ENCODE measurements at places on chromosomes 1 and 21.

DNA sequence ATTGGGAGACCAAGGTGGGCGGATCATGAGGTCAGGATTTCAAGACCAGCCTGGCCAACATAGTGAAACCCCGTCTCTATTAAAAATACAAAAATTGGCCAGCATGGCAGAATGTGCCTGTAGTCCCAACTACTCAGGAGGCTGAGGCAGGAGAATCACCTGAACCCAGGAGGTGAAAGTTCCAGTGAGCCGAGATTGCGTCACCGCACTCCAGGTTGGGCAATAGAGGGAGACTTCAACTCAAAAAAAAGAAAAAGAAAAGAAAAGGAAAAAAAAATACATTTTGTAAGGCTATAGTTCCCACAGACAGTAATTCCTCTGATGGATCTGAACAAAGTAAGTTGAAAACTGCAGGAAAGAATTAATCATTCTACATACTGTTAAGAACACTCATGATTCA, 48.1 kb upstream of the CD46 start:
- DNase-seq: no peak

- DNase-seq: no peak
Measured at GRCh38 chr1:147723691-147724323, 36.6 kb downstream of the GJA5 start.

GRCh38 chr1:111221633-111222291, 5.8 kb upstream of the CHI3L2 start:
- no peak for DNase-seq

- no peak for DNase-seq
Measured at GRCh38 chr21:44846485-44847260, 26.8 kb downstream of the PTTG1IP start.

- no peak for DNase-seq
Measured at GRCh38 chr1:56397811-56398231, 181.5 kb downstream of the PLPP3 start.

DNA sequence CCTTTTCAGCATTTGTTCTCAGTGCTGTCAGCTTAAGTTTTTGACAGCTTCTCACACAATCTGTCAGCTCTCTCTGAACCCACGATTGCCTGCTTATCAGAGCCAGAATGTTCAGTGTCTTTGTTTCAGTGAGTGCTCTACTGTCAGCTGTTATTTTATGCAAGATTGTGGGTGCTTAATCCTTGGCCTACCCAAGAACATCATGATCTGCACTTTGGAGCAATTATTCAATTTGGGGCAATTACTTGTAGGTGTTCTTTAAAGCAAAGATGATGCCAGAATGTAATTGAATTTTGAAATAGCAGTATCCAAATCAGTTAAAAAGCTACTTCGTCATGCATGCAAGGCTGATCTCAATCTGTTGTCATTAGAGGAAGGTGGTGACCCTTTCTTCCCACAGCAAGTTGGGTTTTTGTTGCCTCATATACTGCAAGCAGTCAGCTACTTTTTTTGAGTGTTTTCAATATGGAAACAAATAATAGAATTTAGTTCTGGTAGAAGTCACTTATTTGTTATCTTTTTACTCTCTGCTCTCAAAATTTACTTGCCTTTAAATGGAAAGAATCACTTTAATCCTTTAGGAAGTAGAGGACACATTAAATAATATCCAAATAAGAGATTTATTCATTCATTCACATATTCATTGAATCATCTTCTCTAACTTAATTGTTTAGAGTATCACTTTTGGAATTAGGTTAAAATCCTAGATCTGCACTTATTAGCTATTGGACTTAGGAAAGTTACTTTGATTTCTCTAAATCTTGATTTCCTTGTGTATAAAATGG, 253.5 kb upstream of the CACYBP start:
- DNase-seq: no peak

DNA sequence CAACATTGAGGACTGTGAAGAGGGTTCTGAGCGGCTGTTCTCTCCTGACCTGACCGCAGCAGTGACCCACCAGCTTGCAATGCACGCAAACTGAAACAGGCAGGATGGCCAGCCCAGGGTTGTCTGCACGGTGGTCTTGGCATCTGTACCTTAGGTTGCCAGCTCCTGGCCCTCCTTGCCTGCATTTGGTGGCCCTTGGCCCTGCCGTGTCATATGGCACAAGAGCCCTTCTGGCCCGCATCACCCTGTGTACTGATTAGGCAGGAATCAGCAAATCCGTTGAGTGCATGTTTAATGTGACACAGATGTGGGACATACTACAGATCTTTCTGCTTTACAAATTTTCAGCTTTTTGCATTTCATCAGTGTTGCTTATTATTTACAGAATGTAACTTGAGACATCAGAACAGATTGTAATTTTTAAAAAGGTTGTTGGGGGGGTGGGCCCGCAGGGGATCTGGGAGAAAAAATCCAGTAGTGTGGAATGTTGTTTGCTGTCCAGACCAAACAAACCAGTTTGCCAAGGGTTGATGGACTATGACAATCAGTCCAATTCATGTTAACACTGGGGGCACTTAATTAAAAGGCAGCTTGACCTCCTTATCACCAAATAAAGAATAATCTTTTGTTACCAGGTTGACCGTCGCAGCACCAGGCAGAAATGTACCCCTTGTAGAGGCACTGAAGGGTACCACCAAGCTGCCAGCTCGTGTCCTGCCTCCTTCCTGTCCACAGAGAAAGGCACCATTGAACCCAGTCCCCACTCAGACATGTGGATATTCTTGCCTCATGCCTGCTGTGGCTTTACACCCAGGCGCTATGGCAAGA, 132.6 kb downstream of the DHRS3 start:
- no peak for DNase-seq

DNA sequence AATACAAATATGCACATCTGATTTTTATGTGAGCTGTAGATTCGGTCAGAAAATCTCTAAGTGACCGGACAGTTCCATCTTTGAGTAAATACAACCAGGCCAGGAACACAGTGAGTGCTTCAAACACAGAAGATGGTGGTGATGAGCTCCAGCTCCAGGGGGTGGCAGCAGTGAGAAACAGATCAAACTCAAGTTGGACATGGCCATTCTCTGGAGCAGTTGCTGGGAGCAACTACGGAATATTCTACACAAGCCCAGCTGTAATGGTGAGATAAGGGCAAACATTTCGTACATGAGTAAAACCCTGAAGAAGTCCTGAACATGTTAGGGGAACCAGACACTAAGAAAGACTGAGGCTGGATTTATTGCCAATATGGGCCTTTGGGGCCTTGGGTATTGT, 100.7 kb downstream of the BARHL2 start:
- no peak for DNase-seq

- DNase-seq: no peak
Measured at GRCh38 chr1:232767305-232768074, 37.7 kb upstream of the MAP10 start.

DNA sequence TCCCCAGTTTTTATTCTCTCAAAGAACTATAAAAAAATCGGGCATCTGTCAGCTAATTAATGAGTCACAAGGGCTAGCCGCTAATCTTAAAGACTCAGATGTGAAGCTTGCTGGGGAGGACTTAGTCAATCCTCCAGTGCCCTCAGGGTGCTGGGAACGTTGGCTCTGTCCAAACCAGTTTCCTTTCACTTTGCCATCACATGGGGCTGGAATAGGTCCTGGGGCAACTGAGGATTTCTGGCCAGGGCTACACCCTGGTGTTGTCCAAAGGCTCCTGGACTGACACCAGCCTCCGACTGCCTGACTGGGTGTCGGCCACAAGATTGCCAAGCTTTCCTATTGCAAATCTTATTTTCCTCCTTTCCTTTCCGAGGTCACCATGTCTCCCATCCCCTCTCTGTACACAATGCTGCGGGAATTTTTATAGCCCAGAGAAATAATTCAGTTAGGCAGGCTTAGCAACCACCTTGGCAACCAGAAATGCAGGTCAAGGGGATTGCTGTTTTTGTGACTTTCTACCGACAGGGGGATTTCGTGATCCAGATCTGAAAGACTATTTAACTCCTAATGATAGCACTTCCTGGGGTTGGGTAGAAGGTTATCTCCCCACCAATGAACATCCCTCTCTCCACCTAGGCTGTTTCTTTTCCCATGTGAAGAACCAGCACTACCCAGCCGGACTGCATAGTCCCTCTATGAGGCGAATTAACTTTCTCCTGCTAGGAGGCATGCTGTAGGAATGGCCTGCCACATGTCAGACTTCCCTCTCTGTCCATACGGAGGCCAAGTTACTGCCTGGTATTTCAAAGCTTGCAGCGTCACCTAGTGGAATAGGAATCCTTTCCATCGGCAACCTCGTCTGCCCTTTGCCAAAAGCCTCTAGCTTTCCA, 29.9 kb upstream of the CTBS start:
- no peak for DNase-seq

DNA sequence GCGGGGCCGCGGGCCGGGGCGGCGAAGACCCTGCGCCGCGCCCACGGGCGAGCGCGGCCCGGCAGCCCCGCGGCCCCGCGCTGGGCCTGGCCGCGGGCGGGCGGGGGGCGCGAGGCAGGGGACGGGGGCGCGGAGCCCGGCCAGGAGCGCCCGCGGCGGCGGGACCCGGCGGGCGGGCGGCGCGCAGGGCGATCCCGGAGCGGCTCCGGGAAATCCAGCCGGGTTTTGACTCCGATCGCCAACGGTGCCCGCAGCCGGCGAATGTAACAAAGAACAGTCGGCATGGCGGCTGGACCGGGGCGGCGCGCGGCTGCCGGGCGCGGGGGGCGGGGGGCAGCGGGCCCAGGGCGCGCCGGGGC, 334 bp downstream of the PRDM15 start:
- peak; percentile 73 for DNase-seq

DNA sequence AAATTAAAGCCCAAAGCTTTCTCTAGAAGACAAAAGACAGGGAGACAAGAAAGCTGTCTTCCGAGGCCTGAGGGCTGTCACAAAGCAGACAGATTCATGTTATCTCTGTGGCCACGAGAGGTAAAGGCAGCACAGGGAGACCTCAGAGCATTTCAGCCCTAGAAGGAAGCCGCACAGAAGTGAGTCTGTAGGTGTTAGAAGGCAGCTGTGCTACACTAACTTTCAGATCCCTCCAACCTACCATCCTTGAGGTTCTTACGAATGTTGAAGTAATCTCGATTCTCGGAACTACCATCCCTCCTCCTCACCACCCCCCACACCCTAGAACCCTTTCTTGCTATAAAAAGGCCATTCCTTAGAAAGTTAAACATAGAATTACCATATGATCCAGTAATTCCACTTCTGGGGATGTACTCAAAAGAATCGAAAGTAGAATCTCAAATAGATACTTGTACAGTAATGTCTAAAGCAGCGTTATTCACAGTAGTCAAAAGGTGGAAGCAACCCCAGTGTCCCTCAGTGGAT, 21.5 kb upstream of the LYST start:
- DNase-seq: no peak

DNA sequence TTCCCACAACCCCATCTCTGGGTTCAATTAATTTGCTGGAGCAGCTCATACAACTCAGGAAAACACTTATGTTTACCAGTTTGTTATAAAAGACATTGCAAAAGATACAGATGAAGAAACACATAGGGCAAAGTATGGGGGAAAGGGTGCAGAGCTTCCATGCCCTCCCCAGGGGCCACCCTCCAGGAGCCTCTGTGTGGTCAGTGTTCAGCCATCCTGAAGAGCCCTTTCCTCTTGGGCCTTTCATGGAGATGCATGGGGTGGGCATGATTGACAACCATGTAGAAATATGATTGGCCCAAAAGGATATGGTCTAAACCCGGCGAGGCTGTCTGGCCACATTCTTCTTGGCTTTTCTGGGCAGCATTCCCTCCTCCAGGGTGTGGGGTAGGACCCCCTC, 56.8 kb upstream of the PDE9A start:
- DNase-seq: no peak

DNA sequence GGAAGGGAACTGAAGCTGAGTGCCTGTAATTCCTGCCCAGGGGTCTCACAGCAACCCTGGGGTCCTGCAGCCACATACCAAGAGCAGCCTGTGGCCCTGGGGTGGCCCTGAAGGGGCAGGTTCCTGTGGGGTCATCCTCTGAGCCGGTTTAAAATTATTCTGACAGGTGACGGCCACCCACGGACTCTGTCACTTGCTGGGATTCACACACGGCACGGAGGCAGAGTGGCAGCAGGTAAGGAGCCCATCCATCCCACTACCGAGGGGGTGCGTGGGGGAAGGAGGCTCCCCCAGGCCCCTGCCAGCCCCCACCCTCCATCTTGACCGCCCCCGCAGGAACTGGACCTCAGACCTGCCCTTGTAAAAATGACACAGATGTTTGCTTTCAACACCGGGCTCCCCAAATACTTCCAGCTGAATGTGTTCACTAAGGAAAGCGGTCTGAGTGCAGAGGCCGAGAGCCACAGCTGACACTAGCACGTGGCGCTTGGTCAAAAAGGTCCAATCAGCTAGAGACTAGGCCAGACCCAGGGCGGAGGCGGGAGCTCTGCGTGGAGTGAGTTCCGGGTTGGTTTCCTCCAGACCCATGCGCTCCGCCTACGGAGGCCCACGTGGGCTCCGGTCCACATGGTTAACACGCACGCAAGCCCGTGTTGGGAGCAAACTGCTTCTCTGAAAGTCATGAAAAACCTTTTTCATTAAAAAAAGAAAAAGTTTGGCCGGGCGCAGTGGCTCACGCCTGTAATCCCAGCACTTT, 10.0 kb downstream of the YBEY start:
- DNase-seq: no peak

DNA sequence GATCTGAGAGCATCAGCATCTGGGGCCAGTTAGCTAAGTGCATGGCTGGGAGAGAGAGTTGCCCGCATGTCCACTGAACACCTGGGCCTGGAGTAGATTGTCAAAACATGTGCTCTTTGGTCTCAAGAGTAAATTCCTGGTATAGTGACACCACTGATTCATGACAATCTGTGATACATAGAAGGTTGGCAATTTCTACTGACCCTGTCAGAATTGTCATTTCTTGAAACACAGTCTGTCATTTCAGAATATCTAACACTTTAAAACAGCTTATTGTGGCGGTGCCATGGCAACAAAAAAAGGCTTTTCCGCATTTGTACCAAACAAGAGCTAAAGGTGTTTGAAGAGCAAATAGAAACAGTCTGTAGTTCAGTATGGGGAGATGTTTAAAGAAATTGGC, 186.4 kb upstream of the FAM78B start:
- DNase-seq: no peak

DNA sequence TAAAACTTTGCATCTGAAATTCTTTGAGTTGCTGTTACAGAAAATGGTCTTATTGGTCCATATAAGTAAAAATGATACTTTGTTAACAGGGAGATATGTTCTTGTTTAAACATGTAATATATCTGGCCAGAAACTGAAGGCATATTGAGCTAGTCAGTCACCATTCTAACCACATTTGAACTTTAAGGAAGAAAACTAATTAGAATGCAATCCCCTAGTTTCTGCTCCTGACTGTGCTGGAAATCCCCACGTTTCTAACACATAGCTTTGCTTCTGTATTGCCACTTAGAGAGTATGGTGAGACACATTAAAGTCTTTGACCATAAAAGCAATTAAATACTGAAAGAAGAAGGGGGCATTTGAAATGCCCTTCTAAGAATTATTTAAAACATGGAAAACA, 32.1 kb upstream of the HIVEP3 start:
- no peak for DNase-seq

Measured in activated gamma-delta T cell (primary cell).